Skeletal muscle cell (primary cell): ENCODE measurements at places on chromosomes 13 and 19.

DNA sequence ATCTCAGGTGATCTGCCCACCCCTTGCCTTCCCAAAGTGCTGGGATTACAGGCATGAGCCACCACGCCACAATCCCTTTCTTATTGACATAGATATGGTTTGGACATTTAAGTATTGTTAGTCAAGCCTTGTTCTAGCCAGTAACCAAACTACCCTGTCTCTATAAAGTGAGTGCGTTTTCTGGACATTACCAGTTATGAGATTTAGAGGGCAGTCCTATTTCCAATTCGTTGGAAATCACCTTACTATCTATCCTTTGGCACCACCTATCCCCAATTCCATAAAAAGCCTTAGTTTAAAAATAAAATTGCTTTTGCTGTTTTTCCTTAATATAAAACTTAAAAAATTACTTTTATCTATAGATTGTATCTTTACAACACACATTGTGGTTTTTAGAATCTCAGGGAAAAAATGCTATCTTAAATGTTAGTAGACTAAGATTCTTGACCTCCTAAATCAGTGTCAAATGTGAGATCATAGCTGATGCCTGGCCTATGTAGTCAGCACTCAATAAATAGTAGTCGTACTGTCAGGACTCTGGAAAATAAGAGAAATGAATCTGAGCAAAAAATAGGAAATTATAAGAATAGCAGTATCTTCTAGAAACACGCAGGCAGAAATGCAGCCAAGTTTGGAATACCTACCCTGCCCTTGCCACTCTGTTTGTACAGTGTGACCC is 57.0 kb downstream of the NUFIP1 start:
- no peak for DNase-seq

GRCh38 chr19:37506387-37507166 is at the start of gene ZNF793:
TSS of gene ZNF793 (plus strand) at chr19:37506939. CDS start at chr19:37523440, 16,501 bp downstream.
- DNase-seq: peak; percentile 52

DNA sequence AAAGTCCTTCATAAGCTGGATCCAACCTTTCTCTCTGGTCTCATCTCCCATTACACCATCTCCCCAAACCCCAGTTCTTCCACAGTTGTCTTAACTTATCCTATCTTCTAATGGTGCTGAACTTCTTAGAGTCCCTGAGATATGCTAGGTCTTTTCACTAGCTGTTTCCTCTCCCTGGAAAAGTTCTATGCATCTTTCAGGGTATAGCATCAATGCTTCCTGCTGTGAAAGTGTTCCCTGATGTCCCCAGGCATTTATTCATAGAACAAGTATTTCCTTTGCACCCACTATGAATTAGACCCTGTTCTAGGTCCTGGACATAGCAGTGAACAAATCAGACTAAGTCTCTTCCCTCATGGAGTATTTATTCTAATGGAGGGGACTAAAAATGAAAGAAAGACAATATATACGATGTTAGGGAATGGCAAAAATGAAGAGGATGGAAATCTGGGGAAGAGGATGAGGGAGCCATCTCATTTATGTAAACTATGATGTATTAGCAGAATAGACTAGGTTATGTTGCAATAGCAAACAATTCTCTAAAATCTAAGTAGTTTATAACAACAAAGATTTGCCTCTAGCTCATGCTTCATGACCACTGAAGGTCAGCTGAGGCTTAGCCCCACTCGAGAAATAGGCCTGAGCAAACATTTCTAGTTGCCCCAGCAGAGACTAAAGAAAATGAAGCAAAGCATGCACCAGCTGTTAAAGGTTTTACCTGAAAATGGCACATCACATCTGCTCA is 120.0 kb downstream of the CYSLTR2 start:
- no peak for DNase-seq

- DNase-seq: no peak
Observed at GRCh38 chr13:106384516-106384915, 150.9 kb downstream of the EFNB2 start.

DNA sequence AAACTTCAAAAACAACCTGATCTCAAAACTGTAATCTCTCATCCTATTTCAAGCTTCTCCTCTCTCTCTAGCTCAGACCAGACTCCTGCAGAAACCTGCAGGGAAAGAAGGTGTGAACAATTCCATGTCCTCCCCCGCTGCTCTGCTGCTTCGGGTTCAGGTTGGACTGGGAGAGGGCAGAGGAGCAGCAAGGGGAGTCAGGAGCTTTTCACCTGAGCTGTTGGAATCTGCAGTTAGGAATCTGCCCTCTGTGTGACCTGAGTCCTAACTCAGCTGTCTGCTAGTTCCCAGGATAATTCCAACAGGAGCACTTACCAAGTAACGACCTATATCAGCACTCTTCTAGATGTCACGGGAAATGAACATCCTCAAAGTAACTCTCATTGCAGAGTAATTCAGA is 118.3 kb downstream of the DNAJC15 start:
- no peak for DNase-seq
